T follicular helper cell (primary cell): ENCODE measurements at places on chromosomes 3 and 15.

DNA sequence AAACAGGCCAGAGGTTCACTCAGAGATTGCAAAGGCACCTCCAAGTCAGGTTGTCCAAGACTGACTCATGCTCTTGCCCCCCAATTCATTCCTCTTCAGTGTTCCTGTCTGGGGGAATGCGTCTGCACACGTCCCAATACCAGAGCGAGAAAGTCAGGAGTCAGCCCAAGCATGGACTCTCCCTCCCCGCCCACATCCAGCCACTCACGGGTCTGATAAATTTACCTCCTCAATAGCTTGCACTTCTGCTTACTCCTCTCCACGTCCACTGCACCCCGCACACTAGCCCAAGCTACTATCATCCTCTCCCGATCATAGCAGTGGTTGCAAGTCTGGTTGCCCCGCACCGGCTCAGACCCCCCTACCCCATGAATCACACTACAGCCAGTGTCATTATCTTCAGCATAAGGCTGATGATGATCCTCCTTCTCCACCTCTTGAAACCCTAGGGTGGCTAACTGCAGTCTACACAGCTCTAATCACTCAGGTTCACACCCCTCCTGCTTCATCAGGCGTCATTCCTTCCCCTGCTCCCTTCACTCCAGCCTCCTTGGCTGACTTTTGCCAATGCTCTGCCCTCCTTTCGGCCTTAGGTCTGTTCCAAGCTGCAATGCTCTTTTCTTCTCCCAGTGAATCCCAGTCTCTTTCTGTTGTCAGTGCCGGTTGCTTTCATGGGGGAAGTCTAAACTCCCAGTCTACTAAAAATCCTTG is 27.6 kb upstream of the MYO1E start:
- no peak for DNase-seq

- DNase-seq: no peak
Observed at GRCh38 chr3:16236856-16237393, 27.8 kb downstream of the DPH3 start.

DNA sequence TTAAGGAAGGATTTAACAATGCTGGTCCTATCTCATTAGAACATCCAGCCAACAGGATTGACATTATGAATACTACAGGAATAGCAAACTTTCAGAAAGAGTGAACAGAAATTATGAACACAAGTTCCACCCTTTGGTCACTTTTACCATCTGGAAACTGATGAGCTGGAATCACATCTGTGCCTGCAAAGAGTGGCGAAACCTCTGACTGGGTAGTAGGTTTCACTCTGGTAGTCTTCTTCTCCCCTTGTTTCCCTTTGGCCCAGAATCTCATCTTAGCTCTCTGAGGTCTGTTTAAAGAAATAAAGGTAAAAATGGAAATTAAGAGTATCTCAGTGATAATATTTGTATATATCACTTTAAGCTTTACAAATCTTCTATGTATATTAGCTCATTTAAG is 73.1 kb downstream of the NR2E3 start:
- no peak for DNase-seq

- DNase-seq: no peak
Observed at GRCh38 chr15:67109141-67110034, 44.0 kb downstream of the SMAD3 start.

DNA sequence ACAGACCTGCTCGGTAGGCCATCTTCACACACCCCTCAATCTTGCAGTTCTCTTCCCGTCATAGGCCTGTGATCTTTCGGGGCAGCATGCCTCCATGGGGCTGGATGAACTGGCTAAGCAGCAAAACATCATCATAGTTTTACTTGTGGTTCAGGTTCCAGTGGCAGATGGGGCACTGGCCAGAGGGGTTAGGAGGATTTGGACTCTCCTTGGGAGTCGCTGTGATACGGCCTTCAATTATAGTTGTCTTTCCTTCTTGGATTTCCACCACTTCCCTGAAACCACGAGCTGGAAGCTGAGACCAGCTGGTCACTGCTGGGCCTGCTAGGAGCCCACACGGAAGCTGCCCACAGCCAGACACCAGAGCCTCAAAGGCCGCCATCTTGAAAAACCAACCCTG is 15.7 kb downstream of the ZNF589 start:
- DNase-seq: no peak

- DNase-seq: no peak
Observed at GRCh38 chr3:180416111-180416594, 185.8 kb upstream of the TTC14 start.

DNA sequence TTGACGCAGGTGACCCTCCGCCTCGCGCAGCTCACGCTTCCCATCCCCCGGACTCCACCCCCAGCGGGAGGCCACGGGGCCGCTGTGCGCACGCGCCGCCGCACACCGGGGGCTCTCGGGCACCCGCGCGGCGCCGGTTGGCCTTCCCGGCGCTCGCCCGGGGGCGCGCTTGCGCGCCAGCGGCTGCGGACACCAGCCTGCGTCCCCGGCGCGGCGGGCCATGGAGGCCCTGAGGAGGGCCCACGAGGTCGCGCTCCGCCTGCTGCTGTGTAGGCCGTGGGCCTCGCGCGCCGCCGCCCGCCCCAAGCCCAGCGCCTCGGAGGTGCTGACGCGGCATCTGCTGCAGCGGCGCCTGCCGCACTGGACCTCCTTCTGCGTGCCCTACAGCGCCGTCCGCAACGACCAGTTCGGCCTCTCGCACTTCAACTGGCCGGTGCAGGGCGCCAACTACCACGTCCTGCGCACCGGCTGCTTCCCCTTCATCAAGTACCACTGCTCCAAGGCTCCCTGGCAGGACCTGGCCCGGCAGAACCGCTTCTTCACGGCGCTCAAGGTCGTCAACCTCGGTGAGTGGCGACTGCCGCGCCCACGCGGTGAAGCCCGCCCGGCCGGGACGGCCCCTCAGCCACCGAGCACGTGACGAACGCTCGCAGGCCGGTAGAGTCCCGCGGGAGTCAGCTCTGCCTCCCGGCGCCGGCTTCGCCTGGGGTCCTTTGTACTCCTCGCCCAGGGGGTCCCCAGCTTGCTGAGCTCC is at the start of gene C15orf61:
TSS of gene C15orf61 (plus strand) at position 103 of the 754 bp plus-strand sequence. CDS start at position 221, 118 bp downstream.
- peak; percentile 74 for DNase-seq

DNA sequence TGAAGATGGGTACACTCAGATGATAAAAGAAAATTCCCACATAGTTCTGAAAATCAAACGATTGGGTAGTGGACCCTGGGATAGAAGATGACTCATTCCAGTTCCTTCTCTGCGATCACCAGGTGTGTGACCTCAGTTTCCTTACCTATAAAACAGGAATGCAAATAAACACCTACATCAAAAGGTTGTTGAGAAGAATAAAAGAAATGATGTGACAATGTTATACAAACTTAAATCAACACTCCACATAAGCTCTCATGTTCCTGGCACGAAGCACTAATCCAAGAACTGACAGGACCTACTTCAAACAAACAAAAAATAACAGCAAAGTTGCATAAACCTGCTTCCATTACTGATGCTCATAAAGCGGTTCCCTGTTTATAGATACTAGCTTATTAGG is 69.2 kb downstream of the RORA start:
- DNase-seq: no peak

DNA sequence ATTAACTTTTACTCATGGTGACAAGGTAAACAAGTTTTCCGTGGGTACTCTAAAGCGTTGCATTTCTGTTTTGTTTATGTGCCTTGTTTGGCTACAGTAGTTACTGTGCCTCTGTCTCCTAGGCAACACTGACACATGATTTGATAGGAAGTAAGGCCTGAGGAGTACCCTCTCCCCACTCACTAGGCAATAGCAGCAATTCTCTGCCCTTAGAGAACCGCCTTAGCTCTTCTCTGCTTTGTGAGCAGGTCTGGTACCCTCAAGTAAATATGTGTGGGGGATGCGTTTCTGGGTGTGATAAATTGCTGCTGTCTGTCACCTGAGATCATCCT is at the start of gene IL5RA:
TSS of gene IL5RA (minus strand) at position 76 of the 332 bp plus-strand sequence. CDS start 5,390 bp downstream, outside the sequence.
- DNase-seq: no peak

DNA sequence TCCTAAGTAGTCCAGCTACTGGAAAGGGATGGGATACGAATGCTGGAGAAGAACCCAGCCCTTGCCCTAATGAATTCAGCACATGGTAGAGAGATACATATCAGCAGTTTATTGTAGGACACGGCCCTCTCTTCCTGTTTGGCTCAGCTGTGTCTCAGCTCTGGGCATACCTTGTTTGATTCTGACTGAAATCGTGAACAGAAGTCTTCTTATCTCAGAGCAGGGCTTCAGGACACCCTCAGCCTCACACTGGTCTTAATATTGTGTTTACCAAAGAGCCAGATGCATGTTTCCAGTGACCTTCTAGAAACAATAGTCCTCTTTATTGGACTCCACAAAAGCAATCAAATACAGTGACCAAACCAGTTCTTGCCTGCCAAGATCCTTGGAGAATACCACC is 54.7 kb downstream of the FAM174B start:
- DNase-seq: no peak

GRCh38 chr3:190073264-190074008 is 47.3 kb downstream of the P3H2 start:
- DNase-seq: no peak

DNA sequence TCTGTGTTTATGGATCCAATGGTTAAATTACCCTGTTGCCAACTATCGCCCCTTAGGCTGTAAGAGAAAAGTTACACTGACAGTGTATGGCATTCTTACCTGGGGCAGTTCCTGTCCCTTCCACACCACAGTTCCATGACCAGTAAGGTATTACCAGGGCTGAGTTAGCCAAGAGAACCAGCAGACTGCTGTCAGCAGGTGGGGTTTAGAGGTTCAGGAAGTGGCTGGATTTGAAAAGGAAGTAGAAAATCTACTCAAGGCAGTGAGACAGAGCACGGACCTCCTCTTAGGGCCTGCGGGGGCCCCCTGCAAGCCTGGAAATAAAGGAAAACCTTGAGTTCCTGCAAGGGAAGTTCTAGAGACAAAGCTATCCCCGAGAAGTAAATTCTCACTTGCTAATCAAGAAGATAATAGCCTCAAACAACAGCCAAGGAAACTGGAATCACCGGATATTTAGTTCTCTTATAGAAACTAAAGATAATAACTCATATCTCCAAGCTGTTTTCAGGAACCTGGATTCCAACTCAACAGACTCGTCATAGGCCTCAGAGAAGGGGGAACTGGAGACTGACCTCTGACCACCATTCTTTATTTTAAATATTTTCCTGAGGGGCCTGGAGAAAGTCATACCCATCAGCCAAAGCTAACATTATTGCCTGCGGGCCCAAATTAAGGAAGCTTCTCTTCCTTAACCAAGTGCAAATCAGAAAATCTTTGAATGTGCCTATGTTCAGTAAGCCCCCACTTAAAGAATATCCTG is 161.7 kb downstream of the ANXA2 start:
- no peak for DNase-seq
